ENCODE measurements at places on chromosomes 7 and 10. TPM values are rescaled to one million over a fixed set of nuclear protein-coding genes. Genes with fewer than 3 reads are reported as not detected.

Gene TFPI2
- 26.3 TPM for total RNA-seq

Gene NPY4R
- total RNA-seq: not detected

Gene HMX3
- total RNA-seq: 0.16 TPM

Gene TMEM196
- total RNA-seq: not detected

Gene SPDYE17
- not detected for total RNA-seq

Gene OR2A1
- not detected for total RNA-seq

Gene TLX1
- not detected for total RNA-seq

Gene OR2F1
- total RNA-seq: not detected

Gene CTAGE4
- 0.32 TPM for total RNA-seq

Gene PRSS37
- total RNA-seq: not detected

Gene HOXA10
- not detected for total RNA-seq

Gene CHAT
- not detected for total RNA-seq

Gene RAMP3
- 0.17 TPM for total RNA-seq

Gene GIMAP2
- total RNA-seq: 0.17 TPM

Gene CALHM2
- total RNA-seq: 31.4 TPM

Gene TDRD1
- total RNA-seq: not detected
